Cerebellar nuclear complex (tissue), 1 donor: ENCODE measurements at places on chromosomes 4 and X.

GRCh38 chr4:13296986-13297385 is 187.2 kb downstream of the RAB28 start:
- DNase-seq: no peak

DNA sequence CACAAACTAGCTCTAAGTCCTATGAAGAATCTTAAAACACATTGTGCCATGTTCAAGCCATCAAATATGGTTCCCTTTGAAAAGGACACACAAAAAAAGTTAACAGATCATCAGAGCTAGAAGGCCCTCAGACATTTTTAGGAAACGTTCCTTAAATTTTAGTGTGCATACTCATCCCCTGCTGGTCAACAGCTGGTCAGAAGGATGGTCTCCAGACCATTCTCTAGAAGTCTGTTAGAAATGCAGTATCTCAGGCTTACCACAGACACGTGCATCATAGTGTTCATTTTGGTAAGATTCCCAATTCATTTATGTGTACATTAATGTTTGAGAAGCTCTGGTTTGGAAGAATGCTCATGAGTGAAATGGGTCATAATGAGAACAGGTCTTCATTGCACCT is 523.1 kb downstream of the INPP4B start:
- DNase-seq: no peak

GRCh38 chr4:41245983-41246382 is 10.7 kb upstream of the UCHL1 start:
- DNase-seq: no peak

- DNase-seq: no peak
Observed at GRCh38 chr4:780716-781492, 45.0 kb downstream of the CPLX1 start.

- no peak for DNase-seq
Observed at GRCh38 chrX:48509245-48509590, 426 bp downstream of the PORCN start.

DNA sequence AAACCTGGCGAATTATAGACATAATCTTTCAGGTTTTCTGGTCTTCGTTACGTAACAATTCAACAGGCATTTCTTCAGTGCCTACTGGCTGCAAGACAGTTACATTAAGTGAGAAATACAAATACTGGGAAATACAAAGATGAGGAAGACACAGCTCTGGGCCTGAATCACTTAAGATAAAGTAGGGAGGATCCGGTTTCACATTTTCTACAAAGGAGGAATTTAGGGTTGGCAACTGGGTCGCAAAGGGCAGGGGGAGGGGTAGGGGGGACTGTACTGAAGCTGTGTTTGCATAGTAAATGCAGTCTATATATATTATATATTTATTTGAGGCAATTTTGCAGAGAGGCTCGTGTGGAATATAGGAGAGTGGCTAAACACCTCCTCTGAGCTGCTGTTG is 107.4 kb downstream of the MAML3 start:
- DNase-seq: no peak

DNA sequence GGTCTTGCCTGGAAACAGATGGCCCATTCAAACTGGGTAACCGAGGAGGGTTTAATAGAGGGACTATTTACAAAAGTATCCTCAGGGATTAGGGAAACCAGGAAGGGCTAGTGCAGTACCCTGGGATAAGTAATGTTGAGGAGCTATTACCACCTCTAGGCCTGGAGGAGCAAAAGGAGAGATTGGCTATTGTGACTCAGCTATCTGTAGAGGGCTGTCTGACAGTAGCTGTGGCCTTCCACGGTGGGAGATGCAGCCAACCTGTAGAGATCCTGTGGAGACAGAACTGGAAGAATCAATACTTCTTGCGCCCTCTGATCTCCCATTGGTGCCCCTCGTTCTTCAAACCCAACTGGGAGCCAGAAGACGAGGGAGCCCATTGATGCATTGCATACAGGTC is 34.1 kb upstream of the RPS6KA3 start:
- no peak for DNase-seq

DNA sequence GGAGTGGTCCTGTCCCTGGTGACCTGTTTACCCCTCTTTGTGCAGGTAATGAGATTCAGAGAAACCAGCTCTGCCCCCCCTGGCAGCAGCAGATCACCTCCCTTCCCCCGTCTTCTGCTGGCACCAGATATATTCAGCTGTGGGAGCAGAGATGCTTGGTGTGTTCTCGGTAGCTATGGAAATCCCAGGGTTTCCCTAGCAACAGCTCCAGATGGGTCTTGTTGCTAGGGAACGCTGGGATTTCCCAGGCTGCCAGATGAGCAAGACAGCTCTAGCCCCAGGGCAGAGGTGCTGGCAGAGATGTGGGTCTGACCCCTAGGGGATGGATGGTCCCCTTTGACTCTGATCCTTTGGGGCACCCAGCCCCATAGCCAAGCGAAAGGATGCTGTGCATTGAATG is 20.2 kb downstream of the CETN2 start:
- DNase-seq: no peak

GRCh38 chrX:130165181-130165702 is 399 bp downstream of the AIFM1 start:
- no peak for DNase-seq

DNA sequence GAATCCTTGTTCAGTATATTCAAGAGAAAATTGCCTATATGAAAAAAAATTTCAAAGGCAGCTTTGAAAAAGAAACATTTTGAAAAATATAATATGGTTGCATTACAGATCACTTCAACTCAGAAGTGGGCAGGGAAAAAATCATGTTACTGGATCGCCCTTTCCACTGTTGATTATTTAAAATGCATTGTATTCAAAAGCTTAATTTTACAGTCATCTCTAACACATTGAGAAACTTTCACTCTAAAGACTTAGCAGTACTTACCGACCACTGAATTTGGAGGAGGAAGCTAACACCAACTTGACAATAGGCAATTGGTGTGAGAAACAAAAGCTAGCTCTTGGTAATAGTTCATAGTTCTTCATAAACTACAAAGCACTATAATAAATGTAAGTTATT is 101.9 kb downstream of the CEP135 start:
- DNase-seq: no peak

- no peak for DNase-seq
Observed at GRCh38 chrX:16333453-16333852, 166.2 kb downstream of the MAGEB17 start.

- DNase-seq: no peak
Observed at GRCh38 chr4:145524552-145524951, 42.9 kb downstream of the SMAD1 start.

- no peak for DNase-seq
Observed at GRCh38 chr4:158444621-158445020, 77.1 kb upstream of the RXFP1 start.

GRCh38 chr4:109640644-109641043 is 62.6 kb downstream of the CASP6 start:
- DNase-seq: no peak

DNA sequence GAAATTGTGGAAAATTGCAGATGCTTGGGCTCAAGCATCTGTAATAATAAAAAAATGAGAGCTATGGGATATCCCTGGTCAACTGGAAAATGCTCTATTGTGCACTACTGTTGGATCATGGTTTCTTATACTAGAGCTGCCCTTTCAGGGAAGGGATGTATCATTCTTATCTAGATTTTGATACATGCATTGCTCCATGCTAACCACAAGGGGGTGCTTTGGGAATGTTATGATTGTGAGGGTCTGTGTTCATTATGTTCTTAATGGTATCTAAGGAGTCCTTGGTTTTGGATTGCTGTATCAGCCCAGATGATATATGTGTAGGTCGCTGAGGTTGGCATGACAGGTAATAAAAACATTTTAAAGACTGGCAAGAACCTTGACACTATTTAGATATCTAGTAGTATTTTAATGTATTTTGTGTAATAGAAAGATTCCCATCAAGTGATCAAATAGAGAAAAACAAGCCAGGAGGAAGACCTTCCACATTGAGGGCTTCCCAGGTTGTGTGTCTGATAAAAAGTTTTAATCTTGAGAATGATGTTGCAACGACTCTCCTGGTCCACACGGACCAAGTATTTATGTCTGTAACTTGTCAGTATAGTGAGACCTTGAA is 49.2 kb upstream of the TLR2 start:
- DNase-seq: no peak

- DNase-seq: no peak
Observed at GRCh38 chrX:153857348-153857903, 27.1 kb upstream of the PDZD4 start.

DNA sequence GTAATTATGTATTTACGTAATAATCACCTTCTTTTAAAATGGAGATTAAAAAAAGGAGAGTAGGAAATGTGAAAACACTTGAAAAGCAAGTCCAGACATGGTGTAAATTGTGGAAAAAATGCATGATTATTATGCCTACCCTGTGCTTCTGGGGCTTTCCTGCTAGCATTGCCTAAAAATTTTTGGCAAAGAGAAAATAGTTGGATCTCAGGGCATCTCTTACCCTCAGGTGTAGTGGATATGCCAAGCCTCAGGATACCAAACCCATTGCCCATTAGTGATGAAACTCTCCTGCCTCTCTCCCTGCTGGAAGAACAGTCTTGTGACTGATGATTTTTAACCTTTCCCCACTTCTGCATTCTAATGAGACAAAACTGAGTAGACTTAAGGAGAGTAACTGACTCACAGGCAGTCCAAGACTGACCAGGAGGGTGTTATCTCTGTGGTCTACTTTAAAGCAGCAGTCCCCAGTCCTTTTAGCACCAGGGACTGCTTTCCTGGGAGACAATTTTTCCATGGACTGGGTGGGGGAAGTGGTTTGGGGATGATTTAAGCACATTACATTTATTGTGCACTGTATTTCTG is 174.6 kb downstream of the ZNF330 start:
- DNase-seq: no peak

- DNase-seq: no peak
Observed at GRCh38 chrX:35006361-35006760, 63.8 kb downstream of the FAM47B start.

- no peak for DNase-seq
Observed at GRCh38 chr4:182382941-182383340, 139.7 kb downstream of the TENM3 start.

DNA sequence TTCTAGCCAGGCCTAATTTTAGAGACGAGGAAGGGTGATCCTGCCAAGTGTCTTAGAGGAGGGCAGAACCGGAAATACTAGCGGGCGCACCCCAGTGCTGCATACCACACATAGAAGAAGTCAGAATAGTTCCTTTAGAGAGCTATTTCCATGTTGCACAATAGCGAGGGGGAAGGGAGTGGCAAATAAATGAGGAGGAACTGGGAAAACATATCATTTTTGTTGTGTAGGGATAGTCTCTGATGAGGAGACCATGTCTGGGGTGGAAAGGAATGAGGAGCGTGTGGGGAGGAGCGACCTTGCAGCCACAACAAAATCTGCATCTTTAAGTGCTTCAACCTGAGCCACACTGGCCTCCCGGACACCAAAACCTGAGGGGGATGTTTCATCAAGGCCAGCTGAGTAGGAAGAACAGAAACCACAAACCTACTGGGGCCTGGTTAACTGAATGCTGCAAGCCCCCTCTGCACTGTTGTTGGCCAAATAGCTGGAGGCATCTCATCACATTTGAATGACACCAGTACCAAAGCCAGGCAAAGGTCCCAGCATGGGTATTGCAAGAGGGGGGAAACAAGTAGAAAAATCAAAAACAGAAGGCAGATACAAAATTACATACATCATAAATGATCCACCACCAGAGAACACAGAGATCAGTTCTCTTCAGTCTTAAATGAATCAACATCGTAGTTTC is 26.7 kb upstream of the C1QTNF7 start:
- no peak for DNase-seq

- DNase-seq: no peak
Observed at GRCh38 chr4:108336076-108336475, 167.3 kb upstream of the LEF1 start.

GRCh38 chr4:41218703-41219102 is 4.4 kb upstream of the APBB2 start:
- DNase-seq: no peak

- DNase-seq: no peak
Observed at GRCh38 chr4:183223053-183223452, 97.0 kb downstream of the CLDN22 start.

DNA sequence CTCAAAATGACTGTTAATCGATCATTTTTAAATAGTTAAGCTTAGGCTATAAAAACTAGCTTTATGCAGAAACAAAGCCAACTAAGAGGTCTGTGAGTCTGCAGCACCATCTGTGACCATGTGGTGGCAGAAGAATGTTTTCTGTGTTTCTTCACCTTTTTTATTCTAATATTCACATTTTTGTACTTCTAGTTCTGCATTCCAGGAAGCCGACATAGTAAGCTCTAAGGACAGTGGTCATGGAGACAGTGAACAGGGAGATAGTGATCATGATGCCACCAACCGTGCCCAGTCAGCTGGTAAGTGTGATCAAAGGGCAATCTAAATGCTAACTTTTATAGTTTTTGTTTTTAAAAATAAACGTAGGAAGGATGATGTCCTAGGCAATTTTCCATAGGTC is 5.6 kb downstream of the PCDH10 start:
- no peak for DNase-seq

GRCh38 chr4:41853973-41854372 is 81.3 kb upstream of the TMEM33 start:
- DNase-seq: no peak

- DNase-seq: no peak
Observed at GRCh38 chrX:7638078-7638710, 204.8 kb upstream of the VCX start.

DNA sequence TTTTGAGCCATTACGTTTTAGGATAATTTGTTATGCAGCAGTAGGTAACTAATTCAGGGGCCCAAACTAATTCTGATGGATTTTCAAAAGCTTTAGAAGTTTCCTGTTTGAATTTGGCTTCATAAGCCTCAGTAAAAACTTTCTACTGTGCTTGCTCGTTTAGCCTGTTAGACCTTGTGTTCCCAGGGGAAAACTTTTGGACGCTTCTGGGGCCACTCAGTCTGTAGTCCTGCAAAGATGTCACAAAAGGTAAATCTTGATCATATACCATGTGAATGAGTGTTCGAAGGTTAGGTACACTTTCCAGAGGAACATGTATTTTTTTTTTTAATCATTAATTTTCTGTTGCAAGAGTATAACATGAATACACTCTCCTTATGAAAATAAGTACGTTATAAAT is 70.7 kb downstream of the SUPT20HL2 start:
- DNase-seq: no peak

- DNase-seq: peak; percentile 3
Observed at GRCh38 chr4:3827616-3828492, 61.7 kb downstream of the ADRA2C start.

GRCh38 chr4:33302321-33302720 is 2582.2 kb downstream of the PCDH7 start:
- DNase-seq: no peak

- no peak for DNase-seq
Observed at GRCh38 chr4:154416190-154416547, 75.4 kb downstream of the DCHS2 start.
